ENCODE measurements at places on chromosomes 3 and 15. TPM values are rescaled to one million over a fixed set of nuclear protein-coding genes. Genes with fewer than 3 reads are reported as not detected.

Gene MEIS2
- 141 TPM for total RNA-seq

Gene MUC4
- total RNA-seq: 1.5 TPM

Gene SUSD5
- 0.73 TPM for total RNA-seq

Gene ROPN1
- not detected for total RNA-seq

Gene DAPK2
- 20.8 TPM for total RNA-seq

Gene ZNF620
- total RNA-seq: 5.9 TPM

Gene TMA7
- total RNA-seq: 401 TPM

Gene CCR8
- not detected for total RNA-seq

Gene DNAH1
- 4.8 TPM for total RNA-seq

Gene AQP9
- total RNA-seq: not detected

Gene TGM4
- total RNA-seq: 0.49 TPM

Measured in motor neuron (in vitro differentiated cells).